ENCODE measurements at places on chromosomes 13 and 19.

DNA sequence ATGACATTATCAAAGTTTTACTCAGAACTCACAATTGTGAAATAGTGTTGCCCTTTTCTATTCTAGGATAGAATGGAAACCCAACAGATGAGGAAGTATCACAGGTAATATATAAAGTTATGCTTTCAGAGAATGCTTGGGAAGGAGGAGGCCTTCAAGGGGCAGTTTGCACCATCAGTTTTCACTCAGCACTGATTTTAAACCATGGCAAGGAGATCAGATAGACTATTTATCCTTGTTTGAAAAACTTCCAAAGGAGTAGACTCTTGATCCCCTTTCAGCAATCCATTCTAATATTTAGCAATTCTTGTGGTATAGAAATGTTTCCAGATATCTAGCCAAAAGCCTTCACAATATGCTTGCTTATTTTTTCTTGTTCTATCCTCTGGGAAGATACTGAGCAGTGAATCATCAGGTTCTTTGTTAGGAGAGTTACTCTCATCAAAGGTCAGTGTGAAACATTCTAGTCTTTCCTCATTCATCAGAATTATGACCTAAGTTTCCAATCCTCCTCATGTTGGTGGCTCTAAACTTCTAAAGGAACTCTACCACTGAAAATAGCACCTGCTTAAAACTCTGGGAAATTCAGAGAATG is 3.8 kb downstream of the GPC6 start:
- DNase-seq: no peak

DNA sequence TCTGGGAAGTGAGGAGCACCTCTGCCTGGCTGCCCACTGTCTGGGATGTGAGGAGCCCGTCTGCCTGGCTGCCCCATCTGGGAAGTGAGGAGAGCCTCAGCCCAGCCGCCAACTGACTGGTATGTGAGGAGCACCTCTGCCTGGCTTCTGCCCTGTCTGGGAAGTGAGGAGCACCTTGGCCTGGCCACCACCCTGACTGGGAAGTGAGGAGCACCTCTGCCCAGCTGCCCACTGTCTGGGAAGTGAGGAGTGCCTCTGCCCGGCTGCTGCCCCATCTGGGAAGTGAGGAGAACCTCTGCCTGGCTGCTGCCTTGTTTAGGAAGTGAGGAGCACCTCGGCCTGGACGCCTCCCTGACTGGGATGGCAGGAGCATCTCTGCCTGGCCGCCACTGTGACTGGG is 64.8 kb downstream of the ZNF708 start:
- no peak for DNase-seq

- no peak for DNase-seq
Measured at GRCh38 chr19:52898101-52898500, 666 bp upstream of the ZNF320 start.

DNA sequence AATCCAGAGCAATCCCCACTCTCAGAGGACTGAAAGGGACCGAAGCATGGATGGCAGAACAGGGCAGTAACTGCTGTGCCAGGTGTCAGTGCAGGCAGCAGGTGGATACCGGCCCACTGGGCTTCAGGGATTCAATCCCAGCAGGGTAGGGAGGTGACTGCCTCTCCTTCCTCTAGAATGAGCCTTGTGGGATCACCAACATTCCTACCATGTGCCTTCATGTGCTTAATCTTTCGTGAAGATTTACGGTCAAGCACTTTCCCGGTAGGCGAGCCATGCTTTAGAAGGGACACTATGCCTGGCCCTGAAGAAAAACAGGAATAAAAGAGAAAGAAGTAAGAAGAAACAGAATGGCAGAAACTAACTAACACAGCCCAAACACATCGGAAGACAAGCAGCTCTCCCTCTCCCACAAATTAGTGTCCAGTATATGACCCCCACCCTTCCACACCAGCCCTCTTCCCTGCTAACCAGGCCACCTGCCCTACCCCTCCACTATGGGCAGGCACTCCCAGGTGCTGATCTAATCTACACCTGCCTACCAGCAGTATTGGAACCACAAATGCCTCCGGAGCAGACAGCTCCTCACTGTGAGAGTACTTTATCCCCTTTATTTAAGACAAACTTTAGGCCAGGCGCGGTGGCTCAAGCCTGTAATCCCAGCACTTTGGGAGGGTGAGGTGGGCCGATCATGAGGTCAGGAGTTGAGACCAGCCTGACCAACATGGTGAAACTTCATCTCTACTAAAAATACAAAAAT is 162.5 kb downstream of the NUFIP1 start:
- no peak for DNase-seq

DNA sequence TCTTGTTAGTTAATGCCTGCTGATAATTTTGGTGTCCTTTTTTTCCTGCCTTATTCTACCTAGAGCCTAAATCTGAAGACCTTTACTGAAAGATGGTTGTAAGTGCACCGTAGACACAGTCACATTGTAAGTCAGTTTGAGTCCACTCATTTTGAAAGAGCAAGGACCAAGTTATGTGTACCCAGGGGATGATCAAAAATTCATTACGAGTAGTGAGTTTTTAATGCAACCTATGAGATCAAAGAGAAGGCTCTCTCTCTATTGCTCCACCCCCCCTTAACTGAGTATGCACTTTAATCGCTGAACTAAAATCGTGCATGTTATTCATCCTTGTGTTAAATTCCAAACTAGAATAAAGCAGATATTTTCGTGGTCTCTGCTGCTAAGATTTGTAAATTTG is 1.8 kb downstream of the RAP2A start:
- DNase-seq: no peak

DNA sequence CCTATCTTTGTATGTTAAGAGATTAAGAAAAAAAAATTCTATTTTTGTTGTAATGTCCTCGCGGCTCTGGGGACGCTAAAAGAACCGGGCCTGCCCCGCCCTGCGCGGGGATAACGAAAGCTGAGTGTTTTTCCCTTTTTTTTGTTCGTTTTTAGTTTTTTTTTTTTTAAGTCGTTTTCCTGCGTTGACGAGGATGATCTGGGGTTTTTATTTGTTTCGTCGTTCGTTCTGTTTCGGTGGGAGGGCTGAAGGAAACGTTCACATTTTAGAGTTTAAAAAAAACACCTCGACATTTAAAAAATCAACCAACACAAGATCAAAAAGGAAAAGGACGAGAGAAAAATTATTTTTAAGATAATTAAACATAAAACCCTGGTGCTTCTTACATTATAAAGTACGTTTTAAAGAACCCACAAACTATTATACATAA is 5.6 kb downstream of the LYL1 start:
- no peak for DNase-seq

DNA sequence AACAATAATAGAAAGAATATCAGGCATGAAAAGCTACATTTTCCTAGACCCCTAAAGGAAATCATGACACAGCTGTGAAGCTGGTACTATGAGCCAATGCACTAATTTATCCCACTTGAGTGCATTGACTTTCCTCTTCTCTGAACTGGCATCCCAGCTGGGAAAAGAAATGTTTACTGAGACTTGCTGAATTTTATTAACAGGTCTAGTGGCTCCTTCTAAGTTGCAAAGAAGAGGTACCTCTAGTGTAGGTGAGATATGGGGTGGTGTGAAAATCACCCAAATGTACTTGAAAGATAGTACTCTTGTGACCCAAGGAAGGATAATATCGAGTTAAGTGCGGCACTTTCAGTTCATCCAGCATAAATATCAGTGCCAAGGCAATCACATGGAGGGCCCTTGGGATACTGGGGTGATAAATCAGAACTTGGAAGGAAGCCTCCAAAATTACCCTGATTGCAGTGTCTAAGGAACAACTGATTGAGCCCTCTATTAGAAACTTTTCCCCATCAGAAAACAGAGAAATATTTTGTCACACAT is 369.2 kb downstream of the PCDH9 start:
- DNase-seq: no peak

- no peak for DNase-seq
Measured at GRCh38 chr19:39341129-39341718, 997 bp upstream of the SAMD4B start.

- no peak for DNase-seq
Measured at GRCh38 chr19:17766543-17767131, 15.4 kb downstream of the FCHO1 start.

GRCh38 chr13:99218969-99219368 is 18.3 kb downstream of the UBAC2 start:
- peak; percentile 49 for DNase-seq

GRCh38 chr13:112250788-112251445 is 125.2 kb upstream of the SPACA7 start:
- no peak for DNase-seq

DNA sequence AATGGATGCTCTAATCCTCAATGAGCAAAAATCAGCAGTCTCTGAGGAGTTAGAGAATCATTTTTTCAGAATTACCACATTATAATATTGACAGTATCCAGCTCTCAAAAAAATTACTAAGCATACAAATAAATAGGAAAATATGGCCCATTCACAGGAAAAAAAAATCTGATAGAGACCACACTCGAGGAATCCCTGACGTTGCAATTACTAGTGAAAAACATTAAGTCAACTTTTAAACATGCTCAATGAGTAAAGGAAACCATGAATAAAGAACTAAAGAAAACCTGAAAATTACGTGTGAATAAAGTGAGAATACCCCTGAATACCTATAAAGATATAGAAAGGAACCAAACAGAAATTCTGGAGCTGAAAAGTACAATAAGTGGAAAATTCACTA is 38.7 kb upstream of the ZNF780A start:
- no peak for DNase-seq

- DNase-seq: no peak
Measured at GRCh38 chr13:41577436-41577835, 120.1 kb downstream of the RGCC start.

Data from activated gamma-delta T cell treated with anti-CD3 and anti-CD28 coated beads, Interleukin-2, amount 50 U/mL, for 16 hours (primary cell).